ENCODE measurements at places on chromosomes 4 and X. TPM values are rescaled to one million over a fixed set of nuclear protein-coding genes. Genes with fewer than 3 reads are reported as not detected.

Gene SPRY1
- 42.0 TPM for total RNA-seq

Gene SHROOM4
- 15.4 TPM for total RNA-seq

Gene CTAG1A
- total RNA-seq, result not detected

Gene MANBA
- total RNA-seq, result 39.2 TPM

GRCh38 chr4:17096692-17097091 lies 198.2 kb upstream of the LDB2 start:
- H3K4me3 ChIP-seq, result no peak overlapping the region
- no peaks in the 10 kb centered on the region for H3K27me3 ChIP-seq
- no peak overlapping the region for H3K27ac ChIP-seq
- no peaks in the 10 kb centered on the region for H3K36me3 ChIP-seq
- DNase-seq, result no peak

- no peaks in the 10 kb centered on the region for H3K36me3 ChIP-seq
- no peak overlapping the region for H3K27ac ChIP-seq
- peaks cover 4% of the 10 kb centered on the region for H3K4me1 ChIP-seq
- no peaks in the 10 kb centered on the region for H3K27me3 ChIP-seq
- no peak overlapping the region for H3K4me3 ChIP-seq
- no peak for DNase-seq
Observed at GRCh38 chrX:6472652-6473342, 62.1 kb downstream of the VCX3A start.

DNA sequence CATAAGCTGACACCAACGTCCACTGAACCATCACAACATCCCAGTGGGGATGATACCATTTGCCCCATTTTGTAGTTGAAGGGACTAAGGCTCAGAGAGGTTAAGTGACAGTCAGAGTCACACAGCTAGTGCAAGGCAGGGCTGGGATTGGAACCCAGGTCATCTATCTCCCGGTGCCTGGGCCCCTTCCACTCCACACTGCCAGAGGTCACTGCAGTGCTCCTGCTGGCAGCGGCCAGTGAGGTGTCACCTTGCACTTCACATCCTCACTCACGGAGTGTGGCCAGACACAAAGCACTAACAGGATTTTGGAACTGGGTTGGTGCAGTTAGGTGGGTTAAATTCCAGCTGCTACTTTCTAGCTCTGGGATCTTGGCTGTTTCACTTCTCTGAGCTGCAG lies 118.7 kb downstream of the ENPP6 start:
- H3K36me3 ChIP-seq, result no peaks in the 10 kb centered on the region
- no peak for DNase-seq
- H3K27ac ChIP-seq, result no peak overlapping the region
- H3K4me1 ChIP-seq, result peaks cover 62% of the 10 kb centered on the region

- H3K4me1 ChIP-seq, result no peaks in the 10 kb centered on the region
- H3K4me3 ChIP-seq, result no peak overlapping the region
- H3K27me3 ChIP-seq, result no peaks in the 10 kb centered on the region
- H3K27ac ChIP-seq, result no peak overlapping the region
Observed at GRCh38 chrX:149650162-149650561, 18.6 kb upstream of the TMEM185A start.

DNA sequence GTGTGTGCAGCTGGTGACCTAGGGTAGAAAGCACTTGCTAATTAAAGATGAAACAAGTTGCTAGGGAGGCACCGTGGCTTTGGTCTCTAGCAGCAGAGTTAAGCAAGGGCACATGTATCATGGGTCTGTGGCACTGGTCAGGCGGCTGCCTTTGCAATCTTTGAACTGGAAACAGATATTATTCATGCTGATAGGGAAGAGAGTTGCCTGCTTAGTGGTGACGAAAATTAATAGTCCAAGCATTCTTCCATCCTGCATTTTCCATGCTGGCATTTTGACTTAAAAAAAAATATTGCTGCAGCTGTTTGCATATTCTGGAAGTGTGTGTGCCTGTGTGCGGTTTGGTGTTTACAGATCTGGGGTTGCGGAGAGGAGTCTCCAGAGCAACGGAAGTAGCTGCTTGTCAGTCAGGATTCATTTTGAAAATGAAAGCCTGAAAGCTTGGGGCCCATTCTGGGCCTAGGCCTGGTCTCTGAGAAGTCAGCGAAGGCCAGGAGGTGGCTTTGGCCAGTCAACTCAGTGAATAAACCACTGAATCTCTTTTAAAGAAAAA lies 2.3 kb upstream of the SOWAHD start:
- H3K36me3 ChIP-seq, result peaks cover 2% of the 10 kb centered on the region
- H3K27me3 ChIP-seq, result peaks cover 19% of the 10 kb centered on the region
- no peak overlapping the region for H3K27ac ChIP-seq
- no peak overlapping the region for H3K4me3 ChIP-seq
- no peak for DNase-seq

DNA sequence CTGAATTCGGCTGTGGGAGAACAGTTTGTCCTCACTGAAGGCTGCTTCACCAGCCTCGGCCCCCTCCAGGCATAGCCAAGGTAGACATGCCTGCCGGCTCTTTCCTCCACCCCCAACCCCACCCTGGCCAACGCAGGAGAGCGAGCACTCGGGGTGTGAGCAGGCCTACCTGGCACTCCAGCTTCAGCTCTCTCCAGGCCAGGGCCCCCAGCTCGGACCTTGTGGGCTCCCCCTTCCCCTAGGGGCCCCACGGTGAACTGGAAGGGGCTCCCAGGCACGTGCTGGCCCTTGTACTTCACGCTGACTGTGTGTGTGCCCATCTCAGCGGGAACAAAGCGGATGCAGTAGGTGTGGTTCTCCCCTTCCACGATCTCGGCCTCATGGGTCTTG lies 22.4 kb downstream of the FLNA start:
- no peaks in the 10 kb centered on the region for H3K4me1 ChIP-seq
- peaks cover 8% of the 10 kb centered on the region for H3K36me3 ChIP-seq
- no peak overlapping the region for H3K4me3 ChIP-seq
- H3K27ac ChIP-seq, result no peak overlapping the region

DNA sequence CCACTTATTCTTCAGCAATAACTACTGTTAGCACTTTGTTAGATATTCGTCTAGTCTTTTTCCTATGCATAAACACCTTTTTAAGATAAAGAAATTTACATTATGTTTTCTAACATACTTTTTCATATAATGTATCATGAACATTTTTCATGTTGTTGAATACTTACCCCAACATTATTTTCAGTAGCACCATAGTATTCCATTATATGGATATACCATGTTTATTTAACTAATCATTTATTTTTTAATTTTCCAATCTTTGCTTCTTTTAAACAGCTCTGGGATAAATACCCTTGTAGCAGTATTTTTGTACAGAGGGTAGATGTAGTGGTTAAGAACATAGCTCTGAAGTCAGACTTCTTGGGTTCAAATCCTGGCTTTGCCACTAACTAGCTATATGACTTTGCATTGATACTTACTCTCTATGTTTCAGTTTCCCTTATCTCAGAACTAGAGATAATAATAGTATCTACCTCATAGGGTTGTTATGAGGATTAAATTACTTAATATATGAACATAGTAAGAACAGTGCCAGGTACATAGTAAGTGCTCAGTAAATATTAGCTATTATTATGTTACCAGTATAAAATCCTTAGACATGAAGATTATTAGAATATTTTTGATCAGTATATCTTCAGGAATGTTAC lies 11.3 kb downstream of the EXOC1 start:
- DNase-seq, result no peak
- H3K4me3 ChIP-seq, result no peak overlapping the region
- no peaks in the 10 kb centered on the region for H3K27me3 ChIP-seq
- H3K36me3 ChIP-seq, result peaks cover 24% of the 10 kb centered on the region
- peaks cover 8% of the 10 kb centered on the region for H3K4me1 ChIP-seq

- no peaks in the 10 kb centered on the region for H3K36me3 ChIP-seq
- H3K27me3 ChIP-seq, result no peaks in the 10 kb centered on the region
- H3K27ac ChIP-seq, result no peak overlapping the region
- peaks cover 38% of the 10 kb centered on the region for H3K4me1 ChIP-seq
- no peak for DNase-seq
Observed at GRCh38 chr4:1771555-1772305, 21.4 kb upstream of the FGFR3 start.

- no peak for DNase-seq
- no peak overlapping the region for H3K4me3 ChIP-seq
- no peaks in the 10 kb centered on the region for H3K36me3 ChIP-seq
- H3K4me1 ChIP-seq, result peaks cover 3% of the 10 kb centered on the region
Observed at GRCh38 chr4:53916431-53916889, 147.9 kb downstream of the CHIC2 start.

All from mesothelial cell of epicardium (in vitro differentiated cells).